ENCODE measurements at places on chromosomes 7 and 10.

DNA sequence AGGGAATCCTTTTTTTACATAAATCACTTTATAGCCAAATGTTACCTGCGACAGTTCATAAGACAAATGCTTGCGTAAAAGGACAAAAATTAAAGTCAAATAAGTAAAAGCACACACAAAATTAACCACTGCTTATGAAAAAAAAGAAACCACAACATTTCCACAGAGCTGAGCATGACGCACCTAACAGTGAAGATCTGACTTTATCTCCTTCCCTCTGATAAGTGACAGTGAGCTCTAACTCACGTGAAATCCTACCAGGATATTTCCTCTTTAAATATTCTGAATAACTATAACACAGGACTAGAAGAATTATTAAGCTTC, 225.5 kb downstream of the SFMBT2 start:
- DNase-seq, result no peak

- no peak for DNase-seq
Measured at GRCh38 chr7:1794888-1795542, 124.9 kb downstream of the ELFN1 start.

DNA sequence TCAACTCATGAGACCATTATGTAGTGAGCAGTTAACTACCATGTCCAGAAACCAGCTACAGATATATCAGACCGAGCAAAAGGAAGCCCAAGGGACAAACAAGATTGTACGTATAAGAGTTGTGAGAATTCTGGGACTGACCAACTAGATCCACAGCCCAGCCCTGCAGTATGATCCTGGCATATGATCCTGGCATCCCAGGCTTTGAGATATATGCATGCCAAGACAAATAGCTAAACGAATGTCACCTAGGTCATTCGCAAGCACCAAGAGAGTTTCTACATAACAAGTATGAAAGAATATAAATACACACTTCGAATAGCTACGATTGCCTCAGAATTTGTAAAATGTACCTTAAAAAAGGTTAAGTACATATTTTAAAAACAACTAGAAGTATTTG, 56.4 kb upstream of the PMPCB start:
- DNase-seq, result no peak

DNA sequence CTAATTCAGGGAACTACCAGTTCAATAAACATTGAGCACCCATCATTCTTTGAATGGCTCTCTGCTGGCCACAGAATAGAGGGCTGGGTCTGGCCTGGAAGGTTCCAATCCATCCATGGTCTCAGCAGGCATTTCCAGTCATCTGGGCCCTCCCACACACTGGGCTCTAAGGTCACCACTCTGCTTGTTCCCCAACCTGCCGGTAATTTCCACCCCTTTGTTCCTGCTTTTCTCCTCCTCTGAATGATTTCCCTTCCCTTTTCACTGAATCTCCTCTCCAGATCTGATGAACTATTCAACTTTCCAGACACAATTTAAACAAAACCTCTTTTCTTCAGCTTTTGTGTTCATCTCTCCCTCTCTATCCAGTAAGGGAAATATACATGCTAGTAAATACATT, 2.6 kb downstream of the BZW2 start:
- DNase-seq, result no peak

GRCh38 chr7:50644586-50644985, 79.4 kb upstream of the DDC start:
- DNase-seq, result no peak

DNA sequence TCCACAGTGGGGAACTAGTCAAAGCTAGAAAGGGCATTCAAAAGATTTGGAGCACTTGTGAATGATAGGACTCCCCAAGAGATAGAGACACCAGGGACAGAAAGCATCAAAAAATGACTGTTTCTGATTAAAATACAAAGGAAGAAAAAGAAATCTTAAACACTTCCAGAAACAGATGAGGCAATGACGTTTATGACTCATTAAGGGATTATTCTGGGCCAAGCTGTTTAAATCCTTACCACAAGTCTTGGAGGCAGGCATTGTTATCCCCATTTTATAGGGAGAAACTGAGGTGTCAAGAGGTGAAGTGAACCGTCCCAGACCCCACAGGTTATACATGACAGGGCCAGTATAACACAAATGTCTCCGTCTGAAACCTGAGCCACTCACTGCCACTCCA, 68.3 kb upstream of the AMPH start:
- DNase-seq, result no peak

DNA sequence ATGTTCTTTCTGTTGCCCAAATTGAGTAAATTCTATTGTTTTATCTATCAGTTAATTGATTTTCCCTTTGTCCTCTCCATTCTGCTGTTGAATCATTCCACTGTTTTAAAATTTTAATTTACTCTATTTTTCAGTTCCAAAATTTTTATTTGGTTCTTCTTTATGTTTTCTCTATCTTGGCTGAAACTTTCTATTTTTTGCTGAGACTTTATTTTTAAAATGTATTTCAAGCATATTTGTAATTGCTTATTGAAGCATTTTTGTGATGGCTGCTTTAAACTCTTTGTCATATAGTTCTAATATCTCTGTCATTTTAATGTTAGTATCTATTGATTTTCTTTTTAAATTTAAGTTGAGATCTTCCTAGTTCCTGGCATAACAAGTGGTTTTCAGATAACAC, 60.5 kb downstream of the OR13A1 start:
- DNase-seq, result no peak

- no peak for DNase-seq
Measured at GRCh38 chr10:70562036-70562755, 40.3 kb downstream of the PRF1 start.

- no peak for DNase-seq
Measured at GRCh38 chr7:2785071-2785500, 59.0 kb downstream of the GNA12 start.

DNA sequence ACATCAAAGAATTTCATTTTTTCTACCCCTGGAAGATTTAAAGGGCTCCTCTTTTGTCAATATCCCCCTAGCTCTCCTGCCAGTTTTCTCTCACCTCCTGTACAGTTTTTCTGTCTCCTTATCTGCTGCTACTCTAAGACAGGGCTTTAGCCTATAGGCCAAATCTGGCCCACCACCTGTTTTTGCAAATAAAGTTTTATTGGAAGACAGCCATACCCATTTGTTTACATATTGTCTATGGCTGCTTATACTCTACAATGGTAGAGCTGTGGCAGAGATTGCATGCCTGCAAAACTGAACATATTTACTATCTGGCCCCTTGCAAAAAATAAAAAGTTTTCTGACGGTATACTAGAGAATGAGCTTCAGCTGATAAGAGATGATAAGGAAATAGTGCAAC, 37.4 kb upstream of the GARS1 start:
- DNase-seq, result no peak

GRCh38 chr10:61452151-61452651, 980 bp downstream of the TMEM26 start:
- DNase-seq, result no peak

GRCh38 chr7:16356301-16356958, 64.9 kb downstream of the CRPPA start:
- DNase-seq, result no peak

- no peak for DNase-seq
Measured at GRCh38 chr7:86558680-86559501, 84.8 kb upstream of the GRM3 start.

GRCh38 chr7:26995666-26996065, 100.1 kb downstream of the HOXA1 start:
- DNase-seq, result no peak

DNA sequence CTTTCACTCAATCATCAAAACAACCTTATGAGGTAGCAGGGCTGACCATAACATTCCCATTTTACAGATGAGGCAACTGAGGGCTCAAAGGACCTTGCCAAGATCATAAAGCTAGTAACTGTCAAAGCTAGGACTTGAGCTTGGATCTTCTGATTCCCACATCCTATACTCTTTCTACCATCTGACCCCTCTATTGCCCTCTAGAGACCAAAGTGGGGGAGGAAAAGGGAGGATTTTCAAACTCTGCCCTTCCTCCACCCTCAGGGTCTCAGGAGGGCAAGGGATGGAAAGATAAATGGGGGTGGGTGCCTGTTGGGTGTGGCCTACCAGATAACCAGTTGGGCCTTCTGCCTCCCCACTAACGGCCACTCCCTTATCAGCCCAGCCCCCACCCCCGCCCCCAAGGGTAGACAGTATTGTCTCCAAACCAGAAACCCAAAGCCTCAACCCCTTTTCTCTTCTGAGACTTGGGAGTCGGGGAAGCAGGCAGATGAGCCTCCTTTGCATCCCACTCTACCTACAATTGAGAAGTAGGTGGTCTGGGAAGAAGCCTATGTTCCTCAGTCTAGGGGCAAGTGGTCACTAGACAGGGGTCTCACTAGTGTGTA, 7.9 kb downstream of the LDB1 start:
- DNase-seq, result no peak

GRCh38 chr7:17915168-17915567, 25.1 kb downstream of the SNX13 start:
- DNase-seq, result no peak

DNA sequence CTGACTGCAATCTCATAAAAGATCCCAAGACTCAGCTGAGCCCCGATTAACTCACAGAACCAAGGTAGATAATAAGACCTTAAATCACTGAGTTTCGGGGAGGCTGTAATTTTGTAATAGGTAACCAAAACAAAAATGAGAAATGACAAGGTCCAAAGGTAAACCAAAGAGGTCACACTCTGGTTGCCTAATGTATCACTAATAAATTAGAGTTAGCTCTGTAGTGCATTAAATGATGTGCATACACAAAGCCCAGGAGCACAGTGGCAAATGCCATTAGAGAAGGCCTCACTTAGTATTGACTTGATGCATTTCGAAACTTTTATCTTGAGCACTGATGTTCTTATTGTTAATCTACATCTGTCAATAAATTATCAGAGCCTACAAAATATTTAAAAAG, 237.7 kb upstream of the CCDC6 start:
- DNase-seq, result no peak

DNA sequence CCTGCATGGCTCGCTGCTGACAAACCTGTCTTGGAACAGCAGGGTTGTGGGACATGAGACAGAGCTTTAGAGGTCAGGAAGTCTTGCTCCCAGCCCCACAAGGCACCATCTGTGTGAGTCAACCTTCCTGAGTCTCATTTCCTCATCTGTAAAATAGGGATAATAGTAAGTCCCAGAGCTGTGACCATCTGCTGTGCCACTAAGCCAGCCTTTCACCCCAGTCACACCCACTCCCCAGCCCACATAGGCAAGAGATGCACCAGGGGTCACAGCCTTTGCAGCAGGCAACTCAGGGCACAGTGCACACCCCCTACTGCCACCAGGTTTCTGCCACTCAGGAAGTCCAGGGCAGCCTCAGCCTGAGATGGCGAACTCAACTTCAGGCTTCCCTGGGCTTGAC, 29.4 kb upstream of the CDH23 start:
- no peak for DNase-seq
